ENCODE measurements at places on chromosomes 6 and 20.
A peak's percentile ranks its signal among the peaks of the same experiment; 100 is the strongest.

DNA sequence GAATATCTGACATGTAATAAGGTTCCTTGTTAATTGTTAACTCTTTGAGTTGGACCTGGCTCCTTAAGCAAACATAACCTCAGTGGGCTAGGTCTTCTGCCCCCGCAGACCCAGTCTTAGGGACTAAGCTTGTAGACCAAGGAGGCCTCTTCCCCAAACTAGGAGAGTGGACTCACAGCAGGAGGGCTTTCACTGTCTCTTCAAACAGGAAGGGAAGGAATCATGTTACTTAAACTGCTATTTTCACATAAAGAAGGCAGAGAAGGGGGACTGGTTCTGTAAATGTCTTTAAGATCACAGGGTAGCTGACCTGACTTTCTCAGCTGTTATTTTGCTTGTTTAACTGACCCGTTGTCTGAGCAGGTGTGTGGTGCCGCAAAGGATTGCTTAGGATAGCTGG is 34.9 kb upstream of the PRDM1 start:
- DNase-seq = no peak

GRCh38 chr6:145609521-145609920 is 125.8 kb downstream of the EPM2A start:
- no peak for DNase-seq

DNA sequence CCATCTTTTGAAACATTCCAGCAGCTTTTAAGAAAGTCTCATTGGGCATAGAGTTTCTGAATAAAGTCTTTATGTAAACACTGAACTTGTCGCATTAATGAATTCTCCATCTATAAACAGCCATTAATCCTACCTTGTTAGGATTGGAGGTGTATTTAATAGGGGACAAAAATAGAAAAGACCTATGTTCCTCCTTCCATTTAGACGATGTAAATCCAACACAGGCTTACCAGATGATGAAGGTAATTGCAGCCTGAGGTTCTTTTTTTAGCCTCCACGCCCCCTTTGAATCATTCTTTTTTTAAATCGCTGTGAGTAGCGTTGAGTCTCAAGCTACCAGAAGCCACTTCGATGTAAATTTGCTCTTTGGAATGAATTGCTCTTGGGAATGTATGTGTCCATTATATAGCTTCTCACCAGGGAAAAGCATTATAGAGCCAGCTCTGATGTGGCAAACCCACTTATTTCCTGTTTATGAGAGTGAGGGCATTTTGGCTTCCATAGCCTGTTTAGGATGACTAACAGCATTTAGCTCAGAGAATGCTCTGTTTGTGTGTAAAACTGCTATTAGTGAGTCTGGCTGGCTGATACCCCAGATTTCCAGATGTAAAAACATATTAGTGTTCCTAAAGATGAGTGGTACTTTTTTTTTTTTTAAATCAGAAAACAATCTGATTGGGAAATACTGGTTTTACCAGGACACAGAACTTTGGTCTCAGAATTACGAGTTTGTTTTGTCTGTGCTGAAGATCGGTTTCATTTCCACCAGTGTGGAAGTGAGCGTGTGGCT is 74.9 kb upstream of the CLDN20 start:
- no peak for DNase-seq

- DNase-seq = no peak
Measured at GRCh38 chr20:54110041-54110440, 39.6 kb upstream of the BCAS1 start.

GRCh38 chr6:34527751-34528670 is 28.1 kb downstream of the SPDEF start:
- DNase-seq = no peak

- DNase-seq = no peak
Measured at GRCh38 chr6:144478483-144478882, 193.3 kb downstream of the UTRN start.

- no peak for DNase-seq
Measured at GRCh38 chr20:17810062-17810631, 110.4 kb downstream of the BANF2 start.

DNA sequence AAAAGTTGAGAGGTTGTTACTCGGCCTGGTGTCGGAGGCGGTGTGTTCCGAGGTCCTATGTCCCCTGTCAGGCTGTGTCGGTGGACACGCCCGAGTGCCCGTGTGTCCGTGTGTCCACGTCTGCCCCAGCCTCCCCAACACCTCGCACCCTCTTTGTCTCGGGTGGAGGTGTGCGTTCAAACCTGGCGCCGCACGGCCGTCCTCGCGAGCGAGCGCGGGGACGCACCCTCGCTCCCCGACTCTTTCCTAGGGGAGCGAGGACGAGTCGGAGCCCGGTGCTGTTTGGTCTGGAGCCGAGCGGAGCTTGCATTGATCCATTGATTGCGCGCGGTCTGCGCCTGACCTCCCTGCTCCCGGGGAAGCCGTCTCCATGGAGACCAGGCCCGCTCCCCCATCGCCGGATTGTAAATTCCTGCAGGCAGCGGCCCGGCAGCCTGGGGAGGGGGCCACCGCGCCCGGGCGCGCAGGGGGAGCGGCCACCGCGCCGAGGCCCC is 411 bp upstream of the SCUBE3 start:
- no peak for DNase-seq

GRCh38 chr6:13708736-13709135 is 2.9 kb downstream of the RANBP9 start:
- DNase-seq = no peak

DNA sequence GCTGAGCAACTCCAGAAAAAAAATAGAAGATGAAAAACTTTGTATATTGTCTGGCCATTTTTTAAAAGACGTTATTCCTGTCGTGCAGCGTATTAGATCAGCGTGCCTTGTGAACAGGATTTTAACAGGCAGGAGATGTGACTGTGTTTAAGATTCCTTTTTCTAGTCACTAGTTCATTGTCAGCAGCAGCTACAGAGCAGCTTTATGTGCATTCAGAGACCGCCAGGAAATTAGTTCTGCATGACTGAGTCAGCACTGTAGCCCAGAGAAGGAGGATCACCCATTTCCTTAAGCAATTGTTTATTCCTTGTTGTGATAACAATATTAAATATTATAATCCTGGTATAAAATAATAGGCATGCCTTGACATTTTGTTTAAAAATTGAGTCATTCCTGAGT is 75.4 kb upstream of the ADGRB3 start:
- no peak for DNase-seq

- DNase-seq = no peak
Measured at GRCh38 chr6:135030532-135031178, 24.0 kb downstream of the HBS1L start.

GRCh38 chr6:157023958-157024357 is 246.8 kb downstream of the ARID1B start:
- DNase-seq = no peak

- no peak for DNase-seq
Measured at GRCh38 chr6:99151634-99152346, 197.7 kb downstream of the FAXC start.

DNA sequence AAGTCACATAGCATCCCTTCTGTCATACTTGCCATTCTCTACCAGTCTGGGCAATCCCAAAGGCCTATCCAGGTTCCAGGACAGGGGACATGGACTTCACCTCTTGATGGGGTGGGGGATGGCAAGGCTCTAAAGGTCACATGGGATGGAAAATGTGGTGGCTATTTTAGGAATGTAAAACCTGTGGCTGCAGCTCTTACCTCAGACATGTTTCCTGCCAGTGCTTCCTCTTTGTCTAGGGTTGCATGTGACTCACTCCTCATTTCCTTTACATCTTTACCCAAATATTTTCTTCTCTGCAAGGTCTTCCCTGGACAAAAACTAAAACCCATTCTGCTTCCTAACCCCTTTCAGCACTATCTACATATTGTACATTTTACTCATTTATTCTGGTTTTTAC is 135.7 kb downstream of the BTBD3 start:
- DNase-seq = peak; percentile 97

DNA sequence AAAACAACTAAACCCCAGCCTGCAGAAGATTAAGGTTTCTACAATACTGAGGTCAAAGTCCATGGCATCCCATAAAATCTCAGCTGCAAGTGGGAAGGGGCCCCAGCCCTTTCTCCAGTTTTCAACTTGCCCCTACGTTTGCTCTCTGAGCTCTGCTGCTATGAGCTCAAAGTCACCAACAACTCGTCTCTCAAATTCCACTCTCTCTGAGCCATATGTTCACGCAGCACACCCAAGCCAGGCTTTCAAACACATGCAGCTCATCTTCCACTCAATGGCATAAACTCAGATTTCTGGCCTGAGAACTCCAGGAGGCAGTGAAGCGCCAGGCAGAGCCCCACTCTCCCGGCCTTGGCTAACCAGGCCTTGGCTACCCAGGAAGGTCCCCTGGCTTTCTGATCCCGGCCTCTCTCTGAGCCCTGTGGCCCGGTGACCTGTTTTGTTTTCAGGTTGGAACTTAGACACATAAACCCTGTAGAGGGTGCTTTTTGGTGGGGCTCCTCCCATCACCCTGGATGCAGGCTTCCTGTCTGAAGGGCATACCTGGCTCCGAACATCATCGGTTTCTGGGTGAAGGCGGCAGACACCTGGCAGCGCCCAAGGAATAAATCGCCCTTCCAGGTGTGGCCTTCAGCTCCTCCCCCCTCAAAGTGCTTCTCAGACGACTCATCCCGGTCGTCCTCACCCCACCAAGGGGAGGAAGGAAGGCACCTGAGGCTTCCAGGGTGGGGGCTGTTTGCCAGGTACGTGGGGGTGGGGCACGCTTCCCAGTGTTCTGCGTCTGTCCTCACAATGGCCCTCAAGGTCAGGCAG is 12.4 kb downstream of the SLC22A23 start:
- DNase-seq = no peak

DNA sequence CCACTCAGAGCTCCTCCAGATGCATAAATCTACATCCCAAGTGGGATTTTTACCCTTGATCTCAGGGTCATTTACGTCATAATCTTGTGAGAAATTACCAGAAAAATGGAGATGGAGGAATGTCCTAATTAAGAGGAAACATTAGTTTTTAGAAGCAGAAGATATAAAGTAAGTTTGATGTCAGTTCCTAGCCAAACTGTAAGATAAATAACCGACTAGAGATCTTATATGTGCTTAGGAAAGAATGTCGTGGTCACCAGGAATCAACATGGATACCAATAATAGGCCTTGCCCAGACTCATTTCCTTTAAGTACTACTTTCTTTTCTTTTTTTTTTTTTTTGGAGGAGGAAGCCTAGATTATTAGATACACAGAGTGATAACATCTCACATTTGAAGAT is 186.9 kb downstream of the UTRN start:
- DNase-seq = no peak

GRCh38 chr6:150541576-150541975 is 58.1 kb upstream of the PLEKHG1 start:
- no peak for DNase-seq

GRCh38 chr6:160679402-160679769 is 15.3 kb upstream of the LPA start:
- DNase-seq = no peak

DNA sequence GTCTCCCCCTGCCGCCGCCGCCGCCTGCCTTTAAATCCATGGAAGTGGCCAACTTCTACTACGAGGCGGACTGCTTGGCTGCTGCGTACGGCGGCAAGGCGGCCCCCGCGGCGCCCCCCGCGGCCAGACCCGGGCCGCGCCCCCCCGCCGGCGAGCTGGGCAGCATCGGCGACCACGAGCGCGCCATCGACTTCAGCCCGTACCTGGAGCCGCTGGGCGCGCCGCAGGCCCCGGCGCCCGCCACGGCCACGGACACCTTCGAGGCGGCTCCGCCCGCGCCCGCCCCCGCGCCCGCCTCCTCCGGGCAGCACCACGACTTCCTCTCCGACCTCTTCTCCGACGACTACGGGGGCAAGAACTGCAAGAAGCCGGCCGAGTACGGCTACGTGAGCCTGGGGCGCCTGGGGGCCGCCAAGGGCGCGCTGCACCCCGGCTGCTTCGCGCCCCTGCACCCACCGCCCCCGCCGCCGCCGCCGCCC is 474 bp downstream of the CEBPB start:
- DNase-seq = peak; percentile 10

GRCh38 chr6:328136-328670 is 35.9 kb downstream of the DUSP22 start:
- no peak for DNase-seq

GRCh38 chr20:16615199-16615598 is 42.0 kb upstream of the KIF16B start:
- DNase-seq = no peak

DNA sequence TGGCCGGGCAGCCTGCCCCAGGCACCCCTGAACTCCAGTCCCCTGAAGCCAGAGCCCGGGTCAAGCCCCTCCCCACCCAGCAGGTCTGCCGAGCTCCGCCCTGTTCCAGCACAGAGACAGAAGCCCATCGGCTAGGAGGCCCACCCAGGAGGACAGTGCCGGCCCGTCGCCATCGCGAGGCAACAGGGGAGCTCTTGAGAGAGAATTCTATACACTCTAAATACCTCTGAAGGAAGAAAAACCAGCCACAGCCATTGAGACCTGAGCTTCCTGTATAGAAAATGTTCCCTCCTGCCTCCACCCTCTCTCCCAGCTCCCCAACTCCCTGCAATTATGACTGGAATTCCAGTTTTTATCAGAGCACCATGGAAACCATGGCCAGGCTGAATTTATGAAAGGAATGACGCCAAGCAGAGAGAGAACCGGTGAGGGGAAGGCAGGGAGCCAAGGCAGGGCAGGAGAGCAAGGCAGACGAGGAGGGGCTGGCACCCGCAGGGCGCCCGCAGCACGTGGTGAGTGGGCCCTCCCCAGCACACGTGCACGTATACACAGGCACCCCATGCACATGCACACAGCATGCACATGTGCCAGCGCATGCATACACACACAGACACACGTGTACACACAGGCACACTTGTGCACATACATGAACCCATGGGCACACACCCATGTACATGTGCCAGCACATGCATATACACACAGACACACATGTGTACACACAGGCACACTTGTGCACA is 27.6 kb upstream of the MRGBP start:
- no peak for DNase-seq

DNA sequence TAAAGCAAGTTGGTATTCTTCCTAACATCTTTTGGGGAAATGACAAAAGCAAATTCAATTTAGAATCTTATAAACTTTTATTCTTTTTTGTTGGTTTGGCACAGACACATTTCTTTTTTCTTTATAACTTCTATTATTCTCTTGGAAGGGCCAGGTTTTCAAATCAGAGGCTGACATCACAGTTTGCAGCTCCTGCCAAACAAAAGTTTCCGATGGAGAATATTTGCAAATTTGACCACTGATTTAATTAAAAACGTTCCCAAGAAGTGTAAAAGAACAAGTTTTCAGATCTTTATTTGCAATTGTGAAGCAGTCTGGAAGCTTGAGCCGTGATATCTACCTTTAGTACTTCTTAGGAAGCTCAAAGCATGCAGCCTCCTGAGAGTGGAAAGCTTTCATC is 53.8 kb upstream of the CD83 start:
- no peak for DNase-seq

GRCh38 chr6:131013495-131013894 is 49.5 kb downstream of the EPB41L2 start:
- DNase-seq = no peak

GRCh38 chr20:61424628-61425420 is 172.8 kb downstream of the CDH4 start:
- no peak for DNase-seq

DNA sequence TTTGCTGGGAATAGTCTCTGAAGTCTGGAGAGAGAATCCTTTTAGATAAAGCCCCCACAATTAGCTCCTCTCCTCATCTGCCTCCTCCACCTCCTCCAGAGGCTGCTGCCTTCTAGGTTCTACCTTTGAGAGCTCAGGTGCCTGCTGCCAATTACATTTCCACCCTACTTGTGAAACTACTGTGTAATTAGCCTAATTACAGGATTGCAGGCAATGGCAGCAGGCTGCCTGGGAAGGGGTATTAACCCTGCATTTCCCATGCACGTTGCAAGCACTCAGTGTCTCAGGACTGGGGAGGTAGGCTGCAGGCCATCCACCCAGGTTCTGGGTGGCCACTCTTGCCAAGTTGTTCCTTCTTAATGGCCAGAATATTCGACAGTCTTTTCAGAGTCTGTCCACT is 215.6 kb upstream of the ZNF217 start:
- no peak for DNase-seq

- no peak for DNase-seq
Measured at GRCh38 chr6:138988469-138988834, 399 bp upstream of the REPS1 start.

Data from bone marrow (tissue), 2 donors.